ENCODE measurements at places on chromosomes 6 and 20.

- no peak for DNase-seq
Measured at GRCh38 chr6:156279261-156279969, 497.8 kb upstream of the ARID1B start.

DNA sequence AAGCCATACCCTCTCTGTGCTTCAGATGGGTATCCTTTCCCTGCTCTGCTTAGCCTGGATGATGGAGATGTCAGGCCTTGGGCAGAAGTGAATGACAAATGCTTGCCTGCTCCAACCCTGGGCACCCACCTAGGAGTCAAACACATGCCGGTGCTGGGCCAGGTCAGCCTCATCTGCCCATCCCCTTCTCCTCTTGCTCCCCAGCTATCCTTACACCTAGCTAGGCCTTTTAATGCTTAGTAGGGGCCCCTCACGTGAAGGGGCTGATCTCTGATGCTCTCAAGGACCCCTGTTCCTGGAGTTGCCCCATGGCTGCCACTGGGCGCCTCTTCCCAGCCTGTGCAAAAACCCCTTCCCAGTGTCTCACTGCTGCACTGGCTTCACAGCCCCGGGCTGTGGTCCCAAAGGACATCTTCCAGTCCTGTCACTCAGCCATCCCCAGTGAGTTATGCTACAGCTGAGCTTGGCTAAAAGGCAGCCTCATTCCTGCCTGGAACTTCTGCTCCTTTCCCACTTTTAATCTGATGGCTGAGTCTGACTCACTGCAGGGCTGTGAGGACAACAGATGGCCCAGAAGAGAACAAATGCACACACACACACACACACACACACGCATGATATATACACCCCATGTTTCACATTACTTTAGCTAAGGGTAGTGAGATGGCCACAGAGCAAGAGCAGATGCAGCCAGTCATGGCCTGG is 12.8 kb upstream of the SDCBP2 start:
- peak; percentile 83 for DNase-seq

DNA sequence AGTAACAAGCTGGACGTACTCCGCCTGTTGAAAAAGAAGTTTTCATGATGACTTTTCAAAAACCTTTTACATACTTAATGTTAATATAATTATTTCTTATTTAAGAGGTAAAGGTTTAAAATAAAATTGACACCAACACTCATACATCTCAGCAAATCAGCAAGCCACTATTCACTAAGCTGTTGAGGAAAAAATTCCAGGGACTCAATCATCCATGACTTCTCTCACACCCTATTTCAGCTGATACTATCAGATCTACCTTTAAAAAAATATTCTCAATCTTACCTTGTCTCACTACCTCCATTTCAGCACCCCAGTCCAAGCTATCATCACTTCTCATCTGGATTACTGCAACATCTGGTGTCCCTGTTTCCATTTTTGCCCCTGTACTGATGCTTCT is 109.3 kb downstream of the HACE1 start:
- no peak for DNase-seq

DNA sequence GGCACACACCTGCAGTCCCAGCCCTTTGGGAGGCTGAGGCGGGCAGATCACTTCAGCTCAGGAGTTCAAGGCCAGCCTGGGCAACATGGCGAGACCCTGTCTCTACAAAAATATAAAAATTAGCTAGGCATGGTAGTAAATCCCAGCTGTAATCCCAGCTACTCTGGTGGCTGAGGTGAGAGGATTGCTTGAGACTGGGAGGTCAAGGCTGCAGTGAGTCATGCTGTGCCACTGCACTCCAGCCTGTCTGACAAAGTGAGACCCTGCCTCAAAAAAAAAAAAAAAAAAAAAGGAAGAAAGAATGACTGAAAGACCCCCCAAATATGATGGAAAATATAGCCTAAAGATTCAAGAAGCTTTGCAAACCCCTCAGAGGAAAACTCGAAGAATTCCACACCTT is 26.8 kb downstream of the METTL24 start:
- DNase-seq = no peak

- DNase-seq = peak; percentile 11
Measured at GRCh38 chr6:131669891-131670290, 31.3 kb downstream of the OR2A4 start.

DNA sequence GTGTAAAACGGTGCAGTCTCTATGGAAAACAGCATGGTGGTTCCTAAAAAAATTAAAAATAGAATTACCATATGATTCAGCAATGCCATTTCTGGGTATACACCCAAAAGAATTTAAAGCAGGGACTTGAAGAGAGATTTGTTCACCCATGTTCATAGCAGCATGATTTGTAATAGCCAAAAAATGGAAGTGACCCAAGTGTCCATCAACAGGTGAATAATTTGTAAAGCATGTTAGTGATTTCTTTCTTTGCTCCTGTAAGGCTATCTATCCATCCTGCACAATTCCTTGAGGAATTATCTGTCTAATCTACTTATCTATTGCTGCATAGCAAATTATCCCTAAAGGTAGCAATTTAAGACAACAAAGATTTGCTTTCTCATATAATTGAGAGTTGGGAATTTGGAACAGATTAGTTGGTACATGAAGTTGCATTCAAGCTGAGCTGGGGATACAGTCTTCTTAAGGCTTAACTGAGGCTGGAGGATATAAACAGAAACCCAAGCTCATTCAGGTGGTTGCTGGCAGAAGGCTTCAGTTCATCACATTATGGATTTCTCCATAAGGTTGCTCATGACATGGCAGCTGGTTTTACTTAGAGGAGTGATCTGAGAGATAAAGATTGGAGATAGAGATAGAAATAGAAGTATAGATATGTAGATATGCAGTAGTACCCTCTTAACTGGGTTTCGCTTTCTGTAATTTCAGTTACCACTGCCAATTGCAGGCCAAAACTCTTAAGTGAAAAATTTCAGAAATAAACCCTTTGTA is 62.0 kb downstream of the IL22RA2 start:
- no peak for DNase-seq

- DNase-seq = peak; percentile 35
Measured at GRCh38 chr20:10682939-10683338, 9.1 kb upstream of the JAG1 start.

GRCh38 chr6:113825781-113826180 is 31.4 kb upstream of the MARCKS start:
- peak; percentile 57 for DNase-seq

- no peak for DNase-seq
Measured at GRCh38 chr6:41199552-41200246, 1.2 kb downstream of the TREML2 start.

DNA sequence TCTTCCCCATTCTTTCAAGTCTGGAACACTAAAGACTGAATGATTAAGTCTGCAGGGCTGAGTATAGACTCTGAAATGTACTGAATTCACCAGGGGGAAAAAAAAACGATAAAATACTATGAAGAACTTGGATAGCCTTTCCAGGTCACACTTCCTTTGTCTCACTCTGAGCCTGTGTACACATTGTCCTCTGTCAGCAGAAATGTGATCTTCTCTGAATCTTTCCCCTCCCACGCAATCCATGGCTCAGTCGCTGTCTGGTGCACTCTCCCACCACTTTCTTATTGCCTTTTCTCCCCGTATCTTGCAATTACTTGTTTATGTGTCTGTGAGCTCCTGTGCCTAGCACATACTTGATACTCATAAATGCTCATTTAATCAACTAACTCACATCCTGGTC is 212.6 kb upstream of the RSPO3 start:
- DNase-seq = peak; percentile 48

DNA sequence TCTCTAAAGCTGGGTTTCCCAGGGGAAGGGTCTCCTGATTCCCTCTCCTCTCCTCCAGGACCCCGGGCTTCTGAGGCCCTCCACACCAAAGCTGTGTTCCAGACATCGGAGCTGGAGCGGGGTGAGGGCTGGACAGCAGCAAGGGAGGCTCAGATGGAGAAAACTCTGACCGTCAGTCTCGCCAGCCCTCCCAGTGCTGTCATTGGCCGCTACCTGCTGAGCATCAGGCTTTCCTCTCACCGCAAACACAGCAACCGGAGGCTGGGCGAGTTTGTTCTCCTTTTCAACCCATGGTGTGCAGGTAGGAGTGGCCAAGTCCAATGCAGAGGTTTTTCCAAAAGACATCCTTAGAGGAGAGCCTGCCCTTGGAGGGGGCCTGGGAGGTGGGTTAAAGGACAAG is 14.4 kb downstream of the TGM6 start:
- DNase-seq = no peak

DNA sequence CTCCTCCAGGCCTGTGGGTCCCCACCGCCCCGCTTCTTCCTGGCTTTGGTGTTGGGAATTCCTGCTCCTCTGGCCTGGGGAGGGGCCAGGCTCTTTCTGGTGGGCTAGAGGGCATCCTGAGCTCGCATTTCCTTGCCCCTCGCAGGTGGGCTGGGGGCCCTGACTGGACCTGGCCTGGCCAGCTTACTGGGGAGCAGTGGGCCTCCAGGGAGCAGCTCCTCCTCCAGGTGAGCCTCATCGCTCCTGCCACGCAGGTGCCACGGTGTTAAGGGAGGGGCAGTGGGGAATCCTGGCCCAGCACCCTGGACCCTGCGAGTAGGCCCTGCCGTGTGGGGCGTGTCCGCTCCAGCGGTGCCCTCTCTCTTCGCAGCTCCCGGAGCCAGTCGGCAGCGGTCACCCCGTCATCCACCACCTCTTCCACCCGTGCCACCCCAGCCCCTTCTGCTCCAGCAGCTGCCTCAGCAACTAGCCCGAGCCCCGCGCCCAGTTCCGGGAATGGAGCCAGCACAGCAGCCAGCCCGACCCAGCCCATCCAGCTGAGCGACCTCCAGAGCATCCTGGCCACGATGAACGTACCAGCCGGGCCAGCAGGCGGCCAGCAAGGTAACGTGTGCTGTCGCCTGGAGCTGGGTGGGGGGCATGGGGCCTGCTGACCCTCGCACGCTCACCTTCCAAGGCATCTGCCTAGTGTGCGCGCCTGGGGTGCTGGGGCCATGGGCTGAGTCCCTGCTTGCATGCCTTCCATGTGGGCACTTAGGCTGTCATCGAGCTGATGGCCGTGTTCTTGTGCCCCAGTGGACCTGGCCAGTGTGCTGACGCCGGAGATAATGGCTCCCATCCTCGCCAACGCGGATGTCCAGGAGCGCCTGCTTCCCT is 4.7 kb downstream of the ADRM1 start:
- no peak for DNase-seq

GRCh38 chr20:33702861-33703260 is 16.7 kb upstream of the E2F1 start:
- DNase-seq = no peak

DNA sequence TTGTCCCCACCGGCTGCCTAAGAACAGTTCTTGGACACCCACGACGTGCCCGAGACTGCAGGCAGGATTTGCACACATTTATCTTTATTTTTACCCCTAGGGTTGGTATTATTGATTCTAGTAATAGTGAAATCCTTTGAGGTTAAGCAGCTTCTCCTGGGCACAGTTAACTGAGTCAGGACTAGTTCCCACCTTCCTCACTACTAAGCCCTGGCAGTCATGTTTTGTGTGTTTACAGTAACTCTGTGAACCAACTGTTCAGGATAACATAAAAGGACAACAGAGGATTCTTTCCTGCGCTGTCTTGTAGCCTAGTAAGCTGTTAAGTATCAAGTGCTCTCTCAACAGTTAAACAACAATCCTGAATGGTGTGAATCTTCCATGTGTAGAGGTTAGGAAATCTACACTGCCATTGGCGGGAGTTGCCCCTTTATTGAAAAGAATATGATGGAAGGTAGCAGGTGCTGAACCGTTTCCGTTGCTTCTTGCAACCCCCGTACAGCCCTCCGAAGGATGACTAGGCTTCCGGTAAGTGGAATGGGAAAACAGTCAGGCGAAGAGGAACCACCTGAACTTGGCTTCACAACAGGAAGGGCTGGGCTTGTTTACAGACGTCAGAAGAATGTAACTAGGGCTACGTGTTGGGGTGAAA is 979 bp upstream of the SOD2 start:
- DNase-seq = peak; percentile 56

DNA sequence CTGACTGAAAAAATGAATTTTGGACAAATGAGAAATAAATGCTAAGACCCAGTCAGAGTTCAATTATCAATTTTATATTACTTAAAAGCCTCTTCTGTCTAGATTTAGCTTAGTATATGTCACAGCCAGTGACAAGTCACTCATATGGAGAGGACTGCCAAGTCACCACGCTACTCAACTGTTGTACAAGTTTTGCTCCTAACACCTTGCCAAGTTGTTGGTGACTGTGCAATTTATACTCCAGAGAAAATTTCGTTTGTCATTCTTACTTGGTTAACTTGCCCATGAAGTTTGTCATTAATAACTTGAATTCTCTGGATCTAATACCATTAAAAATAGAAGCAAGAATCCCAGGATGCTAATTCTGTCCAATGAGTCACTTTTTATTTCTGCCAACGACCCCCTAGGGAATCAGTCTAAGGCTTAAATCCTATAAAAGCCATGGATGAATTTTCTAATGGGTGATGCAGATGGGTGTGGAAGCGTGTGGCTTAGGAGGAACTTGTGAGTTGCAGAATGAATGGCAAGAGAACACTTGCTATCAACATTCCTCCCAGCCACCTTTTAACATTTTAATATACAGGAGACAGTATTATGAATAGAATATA is 30.4 kb upstream of the FBXO30 start:
- peak; percentile 29 for DNase-seq

DNA sequence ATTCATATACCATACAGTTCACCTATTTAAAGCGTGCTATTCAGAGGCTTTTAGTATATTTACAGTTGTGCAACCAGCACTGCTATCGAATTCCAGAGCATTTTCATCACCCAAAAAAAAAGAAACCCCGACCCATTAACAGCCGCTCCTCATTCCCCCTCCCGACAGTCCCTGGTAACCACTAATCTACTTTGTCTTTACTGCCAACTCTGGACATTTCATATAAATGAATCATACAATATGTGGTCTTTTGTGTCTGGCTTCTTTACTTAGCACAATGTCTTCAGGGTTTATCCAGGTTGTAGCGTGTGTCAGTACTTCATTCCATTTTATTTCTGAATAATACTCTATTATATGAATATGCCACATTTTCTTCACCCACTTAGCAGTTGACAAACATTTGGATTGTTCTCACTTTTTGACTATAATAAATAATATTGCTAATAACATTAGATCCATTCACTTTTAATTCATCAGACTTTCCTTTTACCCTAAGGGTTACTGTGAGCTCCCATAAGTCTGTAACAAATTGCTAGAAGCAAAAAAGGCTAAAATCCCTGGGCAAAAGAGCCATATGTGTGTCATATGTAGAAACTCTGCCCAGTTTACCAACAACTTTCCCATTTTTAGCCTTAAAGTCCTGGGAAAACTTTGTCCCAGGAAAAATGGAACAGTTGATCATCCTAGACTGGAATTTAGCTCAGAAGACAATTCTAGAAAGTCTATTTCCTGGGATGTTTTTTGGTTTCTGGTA is 23.2 kb upstream of the ROS1 start:
- DNase-seq = peak; percentile 93

DNA sequence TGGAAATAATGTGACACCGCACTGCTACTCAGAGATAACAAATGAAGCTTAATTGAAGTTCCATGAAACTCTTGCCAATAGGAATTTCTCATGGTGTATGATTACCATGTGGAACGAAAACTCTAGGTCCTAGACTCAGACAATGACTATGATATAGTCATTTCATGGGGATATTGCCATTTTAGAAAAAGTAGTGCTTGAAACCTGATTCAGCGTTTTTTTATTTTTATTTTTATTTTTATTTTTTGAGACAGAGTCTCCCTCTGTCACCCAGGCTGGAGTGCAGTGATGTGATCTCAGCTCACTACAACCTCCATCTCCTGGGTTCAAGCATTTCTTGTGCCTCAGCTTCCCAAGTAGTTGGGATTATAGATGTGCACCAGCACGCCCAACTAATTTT is 253.9 kb downstream of the FARS2 start:
- no peak for DNase-seq

Data from cardiac fibroblast (primary cell).